Activated CD8-positive, alpha-beta T cell treated with anti-CD3 and anti-CD28 coated beads, Interleukin-2, amount 10 ng/mL, durations not matched to agents 7 days and 5 days (primary cell): ENCODE measurements at places on chromosomes 16 and 17.
A peak's percentile ranks its signal among the peaks of the same experiment; 100 is the strongest.

GRCh38 chr16:68387301-68387700 lies 61.0 kb downstream of the SMPD3 start:
- DNase-seq = no peak

DNA sequence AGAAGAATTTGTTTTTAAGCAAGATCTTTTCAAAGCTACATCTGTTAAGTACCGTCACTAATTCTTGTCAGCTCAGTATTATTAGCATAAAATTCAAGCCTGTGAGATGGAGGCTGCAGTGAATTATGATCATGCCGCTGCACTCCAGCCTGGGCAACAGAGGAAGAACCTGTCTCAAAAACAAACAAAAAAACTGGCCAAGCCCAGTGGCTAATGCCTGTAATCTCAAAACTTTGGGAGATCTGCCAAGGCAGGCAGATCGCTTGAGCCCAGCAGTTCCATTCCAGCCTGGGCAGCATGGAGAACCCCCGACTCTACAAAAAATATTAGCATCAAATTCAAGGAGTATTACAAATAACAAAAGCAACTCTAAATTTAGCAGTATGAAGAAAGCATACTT lies 88.0 kb downstream of the STXBP4 start:
- DNase-seq = no peak

DNA sequence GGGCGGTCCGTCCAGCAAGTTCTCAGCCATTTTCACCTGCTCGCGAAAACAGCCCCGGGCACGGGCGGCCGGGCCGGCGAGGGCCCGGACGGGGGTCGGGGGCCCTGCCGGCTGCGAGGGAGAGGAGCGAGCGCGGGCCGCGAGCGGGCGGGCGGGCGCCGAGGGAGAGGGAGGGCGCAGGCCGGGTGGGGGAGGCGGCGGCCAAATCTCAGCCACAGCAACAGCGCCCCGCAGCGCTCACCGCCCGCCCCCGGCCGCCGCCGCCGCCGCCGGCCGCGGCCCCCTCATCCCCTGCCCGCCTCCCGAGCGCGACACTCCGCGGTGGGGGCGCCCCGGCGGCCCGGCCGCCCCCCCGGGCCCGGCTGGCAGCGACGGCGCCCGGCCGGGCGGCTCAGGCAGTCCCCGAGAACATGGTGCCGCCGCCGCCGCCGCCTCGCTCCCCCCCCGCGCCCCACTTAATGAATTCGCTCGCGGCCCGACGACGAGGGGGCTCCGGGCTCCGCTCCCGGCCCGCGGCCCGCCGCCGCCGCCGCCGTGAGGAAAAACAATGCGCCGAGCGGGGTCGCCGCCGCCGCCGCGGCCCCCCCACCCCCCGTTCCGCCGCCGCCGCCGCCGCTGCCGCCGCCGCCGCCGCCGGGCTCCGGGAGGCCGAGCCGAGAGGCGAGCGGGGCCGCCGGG lies 487 bp downstream of the CREBBP start:
- DNase-seq = peak; percentile 76

DNA sequence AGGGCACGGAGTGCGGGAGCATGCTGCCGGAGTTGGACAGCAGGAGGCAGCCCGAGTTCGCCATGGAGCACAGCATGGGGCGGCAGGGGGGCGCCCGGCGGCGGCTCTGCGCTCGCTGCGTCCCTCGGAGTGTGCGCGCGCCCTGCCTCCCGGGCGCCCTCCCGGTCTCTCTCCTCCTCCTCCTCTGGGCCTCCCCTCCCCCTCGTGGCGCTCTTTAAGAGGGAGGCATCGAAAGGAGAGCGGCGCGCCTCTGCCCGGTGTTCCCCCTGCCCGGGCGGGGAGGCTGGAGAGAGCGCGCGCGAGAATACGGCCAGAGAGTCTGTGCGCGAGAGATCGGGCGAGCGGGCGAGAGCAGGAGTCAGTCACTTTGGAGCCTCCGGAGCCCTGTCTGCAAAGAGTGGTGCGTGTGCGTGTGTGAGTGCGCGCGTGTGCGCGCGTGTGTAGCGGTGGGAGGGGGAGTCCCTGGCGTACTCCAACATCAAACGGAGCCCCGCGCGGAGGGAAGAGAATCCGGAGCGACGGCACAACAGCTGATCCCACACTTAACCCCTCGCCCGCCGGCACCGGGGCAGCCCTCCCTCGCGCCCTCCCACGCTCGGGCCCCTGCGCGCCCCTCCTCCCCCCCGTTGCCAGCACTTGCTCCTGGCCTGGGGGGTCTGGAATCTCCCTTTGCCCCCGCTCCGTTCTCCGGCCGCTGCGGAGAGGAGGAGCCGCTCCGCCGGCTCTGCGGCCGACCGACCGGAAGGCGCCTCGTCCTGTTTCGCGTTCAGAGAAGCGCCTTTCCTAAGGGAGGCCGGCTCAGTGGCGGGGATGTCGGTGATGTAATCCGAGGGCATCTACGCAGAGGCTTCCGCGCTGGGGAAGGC lies 108.9 kb downstream of the ENGASE start:
- DNase-seq = no peak

GRCh38 chr17:51289696-51290111 lies 29.4 kb downstream of the UTP18 start:
- DNase-seq = no peak

- no peak for DNase-seq
These were observed 55.4 kb downstream of the CYB5B start for GRCh38 chr16:69479775-69480174.

GRCh38 chr17:78723001-78723796 lies 58.9 kb downstream of the CYTH1 start:
- DNase-seq = no peak

DNA sequence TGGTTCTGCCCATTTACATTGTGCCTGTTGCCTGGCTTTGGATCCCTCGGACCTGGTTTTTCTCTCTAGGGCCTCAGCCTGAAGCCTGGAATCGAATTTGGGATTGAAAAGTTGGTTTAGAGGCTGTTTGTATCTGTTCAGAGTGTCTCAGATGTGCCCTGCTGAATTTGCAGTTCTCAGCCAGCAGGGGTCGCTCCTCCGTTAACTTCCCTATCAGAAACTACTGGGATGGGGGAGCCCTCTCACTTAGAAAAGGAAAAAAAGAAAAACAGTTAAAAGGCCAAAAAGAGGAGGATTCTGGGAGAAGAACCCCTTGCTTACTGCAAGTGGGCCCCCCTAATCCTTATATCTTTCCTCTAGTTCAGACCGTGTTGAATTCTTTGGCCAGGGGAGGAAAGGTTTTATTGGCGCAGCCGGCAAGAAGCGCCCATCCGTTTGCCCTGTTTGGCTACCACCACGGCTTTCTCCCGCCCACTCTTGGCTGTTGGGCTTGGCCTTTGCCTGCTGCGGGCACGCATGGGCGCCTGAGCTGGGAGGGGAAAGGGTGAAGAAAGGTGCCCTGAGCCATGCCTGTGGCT lies 8.7 kb downstream of the FZD2 start:
- no peak for DNase-seq

GRCh38 chr16:74623214-74623838 lies 16.4 kb upstream of the GLG1 start:
- DNase-seq = no peak

DNA sequence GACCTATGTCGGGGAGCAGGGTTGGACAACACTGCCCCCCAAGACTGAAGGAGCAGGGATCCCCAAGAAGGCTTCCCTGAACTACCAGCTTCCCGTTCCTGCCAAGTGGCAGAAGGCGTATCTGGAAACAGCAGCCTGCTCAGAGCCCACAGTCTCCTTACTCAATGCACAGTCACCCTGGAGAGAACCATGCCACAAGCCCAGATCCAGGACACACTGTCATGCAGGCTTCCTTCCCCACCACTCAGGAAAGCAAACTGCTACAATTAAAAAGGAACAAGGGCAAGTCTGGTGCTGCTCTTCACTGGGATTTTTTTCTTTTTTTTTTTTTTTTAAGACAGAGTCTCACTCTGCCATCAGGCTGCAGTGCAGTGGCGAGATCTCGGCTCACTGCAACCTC lies 8.2 kb downstream of the WDR45B start:
- DNase-seq = no peak

DNA sequence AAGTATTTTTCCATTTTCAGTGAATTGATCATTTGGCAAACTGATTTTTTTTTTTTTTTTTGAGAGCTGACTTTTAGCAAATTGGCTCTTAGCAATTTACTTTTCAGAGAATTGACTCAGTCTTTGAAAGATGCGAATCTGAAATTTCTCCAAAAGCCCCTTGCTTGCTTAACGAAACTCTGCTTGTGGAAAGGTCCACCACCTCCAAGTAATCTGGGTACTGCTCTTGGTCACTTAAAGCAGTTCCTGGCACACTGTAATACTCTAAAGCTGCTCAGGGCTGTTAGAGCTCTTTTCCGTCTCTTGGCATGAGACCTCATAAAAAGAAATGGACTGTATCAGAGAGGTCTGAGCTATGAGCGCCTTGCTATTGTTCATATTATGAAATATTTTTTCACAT lies 2.9 kb downstream of the GSDMB start:
- DNase-seq = no peak

- no peak for DNase-seq
These were observed 98.7 kb downstream of the NPIPB11 start for GRCh38 chr16:29307598-29308507.

DNA sequence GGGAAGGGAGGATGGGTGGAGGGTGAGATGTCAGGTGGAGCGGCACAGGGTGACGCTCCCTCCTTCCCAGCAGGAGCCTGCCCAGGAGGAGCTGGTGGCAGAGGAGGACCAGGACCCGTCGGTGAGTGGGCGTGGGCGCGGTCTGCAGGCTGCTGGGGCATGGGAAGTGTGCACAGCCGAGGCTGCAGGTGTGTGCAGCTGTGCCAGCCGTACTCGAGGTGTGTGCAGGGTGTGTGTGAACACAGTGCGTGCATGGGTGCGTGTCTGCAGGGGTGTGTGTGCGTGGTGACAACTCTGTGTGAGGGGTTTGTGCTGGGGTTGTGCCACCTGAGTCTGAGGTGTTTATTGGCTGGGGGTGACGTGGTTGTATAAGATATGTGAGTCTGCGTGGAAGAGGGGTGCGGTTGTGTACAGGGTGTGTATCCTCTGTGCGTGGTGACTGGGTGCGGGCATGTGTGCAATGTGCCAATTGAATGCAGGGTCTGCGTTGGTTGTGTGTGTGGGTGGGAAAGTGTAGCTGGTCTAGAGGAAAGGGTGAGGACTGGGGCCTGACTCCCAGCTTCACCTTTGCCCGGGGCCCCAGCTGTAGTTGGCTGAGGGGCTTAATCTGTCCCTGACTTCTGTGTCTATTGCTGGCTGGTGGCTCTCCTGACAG lies 670 bp downstream of the TNFSF12 start:
- DNase-seq = peak; percentile 64

- no peak for DNase-seq
These were observed 9.0 kb upstream of the ARHGAP27 start for GRCh38 chr17:45441526-45442310.

GRCh38 chr16:1071561-1072225 lies 854 bp upstream of the SSTR5 start:
- DNase-seq = no peak

- DNase-seq = no peak
These were observed 7.6 kb upstream of the CD300A start for GRCh38 chr17:74458835-74459234.

DNA sequence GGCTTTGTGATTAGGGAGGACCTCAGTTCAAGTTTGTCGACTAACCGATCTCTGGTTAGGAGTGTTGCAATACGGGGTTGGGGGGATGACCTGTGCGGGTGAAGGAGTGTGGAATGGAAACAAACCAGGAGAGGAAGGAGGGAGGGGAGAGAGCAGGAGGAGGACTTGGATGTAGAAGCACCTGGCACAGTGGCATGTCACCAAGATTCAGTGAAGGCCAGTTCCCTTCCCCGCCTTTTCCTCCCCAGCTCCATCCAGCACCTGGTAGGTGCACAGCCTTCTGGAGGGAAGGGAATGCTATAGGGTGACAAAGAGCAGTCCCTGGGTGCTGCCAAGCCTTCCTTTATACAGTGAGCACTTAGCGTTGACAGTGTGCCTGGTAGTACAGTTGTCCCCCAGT lies 107.4 kb upstream of the CRHR1 start:
- DNase-seq = no peak

GRCh38 chr17:41533613-41534012 lies 5.5 kb upstream of the KRT19 start:
- DNase-seq = no peak

DNA sequence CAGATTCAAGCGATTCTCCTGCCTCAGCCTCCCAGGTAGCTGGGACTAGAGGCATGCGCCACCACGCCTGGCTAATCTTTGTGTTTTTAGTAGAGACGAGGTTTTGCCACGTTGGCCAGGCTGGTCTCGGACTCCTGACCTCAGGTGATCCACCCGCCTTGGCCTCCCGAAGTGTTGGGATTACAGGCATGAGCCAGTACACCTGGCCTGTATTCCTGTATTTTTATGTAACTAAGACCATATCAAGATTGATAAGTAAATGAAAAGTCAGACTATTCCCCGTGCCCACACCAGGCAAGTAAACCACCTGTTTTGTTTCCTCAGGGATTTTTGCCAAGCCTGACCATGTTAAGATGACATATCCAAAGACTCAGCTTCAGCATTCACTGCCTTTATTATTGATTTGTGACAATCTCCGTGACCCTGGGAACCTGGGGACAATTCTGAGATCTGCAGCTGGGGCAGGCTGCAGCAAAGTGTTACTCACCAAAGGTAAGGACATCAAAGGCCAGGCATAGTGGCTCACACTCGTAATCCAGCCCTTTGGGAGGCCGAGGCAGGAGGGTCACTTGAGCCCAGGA lies 5.6 kb downstream of the MRM3 start:
- no peak for DNase-seq

- DNase-seq = no peak
These were observed 14.3 kb downstream of the RNF213 start for GRCh38 chr17:80274871-80275449.

- DNase-seq = no peak
These were observed 25.8 kb downstream of the GINS3 start for GRCh38 chr16:58418026-58418425.

DNA sequence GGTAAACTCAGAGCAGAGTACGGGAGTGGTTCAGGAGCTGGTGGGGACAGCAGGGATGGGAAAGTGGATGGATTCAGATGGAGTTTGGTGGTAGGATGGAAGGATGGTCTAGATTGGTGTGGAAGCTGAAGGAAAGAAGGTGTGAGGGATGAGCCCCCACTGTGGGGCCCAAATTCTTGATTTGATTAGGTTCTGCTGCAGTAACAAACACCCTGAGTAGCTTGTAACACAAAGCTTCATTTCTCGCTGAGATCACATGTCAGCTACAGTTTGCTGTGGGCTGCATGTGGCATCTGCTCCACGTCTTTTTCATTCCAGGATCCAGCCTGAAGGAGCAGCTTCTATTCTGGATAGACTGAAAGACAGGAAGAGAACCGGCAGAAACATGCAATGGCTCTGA lies 143.8 kb downstream of the IRX3 start:
- no peak for DNase-seq

- DNase-seq = no peak
These were observed 23.0 kb upstream of the GNA13 start for GRCh38 chr17:65079489-65079900.

GRCh38 chr17:47649972-47650524 lies 329 bp downstream of the KPNB1 start:
- DNase-seq = peak; percentile 71
